ENCODE measurements at places on chromosomes 1 and 21. TPM values are rescaled to one million over a fixed set of nuclear protein-coding genes. Genes with fewer than 3 reads are reported as not detected.
A peak's percentile ranks its signal among the peaks of the same experiment; 100 is the strongest.

GRCh38 chr1:203797948-203798655 is 2.7 kb downstream of the ZBED6 start:
- no peak overlapping the region for H3K27ac ChIP-seq
- no peaks in the 10 kb centered on the region for H3K27me3 ChIP-seq
- peaks cover 23% of the 10 kb centered on the region for H3K4me1 ChIP-seq
- peaks cover 12% of the 10 kb centered on the region for H3K36me3 ChIP-seq

DNA sequence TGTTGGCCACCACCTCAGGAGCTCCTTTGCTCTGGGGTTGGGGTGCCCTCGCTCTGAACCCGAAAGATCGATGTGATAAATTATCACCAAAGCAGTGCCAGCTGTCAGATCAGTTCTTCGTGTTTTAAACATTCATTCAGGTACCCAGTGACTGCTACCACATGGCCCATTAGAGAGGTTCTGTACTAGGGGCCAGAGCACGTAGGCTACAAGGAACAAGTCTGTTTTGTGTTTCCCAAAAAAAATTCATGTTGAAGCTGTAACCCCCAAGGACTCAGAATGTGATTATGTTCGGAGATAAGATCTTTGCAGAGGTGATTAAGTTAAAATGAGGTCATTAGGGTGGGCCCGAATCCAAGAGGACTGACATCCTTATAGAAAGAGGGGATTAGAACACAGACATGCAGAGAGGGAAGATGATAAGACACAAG is 526.9 kb downstream of the NPHP4 start:
- no peaks in the 10 kb centered on the region for H3K36me3 ChIP-seq
- no peak overlapping the region for H3K27ac ChIP-seq
- DNase-seq = no peak
- H3K4me1 ChIP-seq = no peaks in the 10 kb centered on the region
- no peaks in the 10 kb centered on the region for H3K27me3 ChIP-seq

DNA sequence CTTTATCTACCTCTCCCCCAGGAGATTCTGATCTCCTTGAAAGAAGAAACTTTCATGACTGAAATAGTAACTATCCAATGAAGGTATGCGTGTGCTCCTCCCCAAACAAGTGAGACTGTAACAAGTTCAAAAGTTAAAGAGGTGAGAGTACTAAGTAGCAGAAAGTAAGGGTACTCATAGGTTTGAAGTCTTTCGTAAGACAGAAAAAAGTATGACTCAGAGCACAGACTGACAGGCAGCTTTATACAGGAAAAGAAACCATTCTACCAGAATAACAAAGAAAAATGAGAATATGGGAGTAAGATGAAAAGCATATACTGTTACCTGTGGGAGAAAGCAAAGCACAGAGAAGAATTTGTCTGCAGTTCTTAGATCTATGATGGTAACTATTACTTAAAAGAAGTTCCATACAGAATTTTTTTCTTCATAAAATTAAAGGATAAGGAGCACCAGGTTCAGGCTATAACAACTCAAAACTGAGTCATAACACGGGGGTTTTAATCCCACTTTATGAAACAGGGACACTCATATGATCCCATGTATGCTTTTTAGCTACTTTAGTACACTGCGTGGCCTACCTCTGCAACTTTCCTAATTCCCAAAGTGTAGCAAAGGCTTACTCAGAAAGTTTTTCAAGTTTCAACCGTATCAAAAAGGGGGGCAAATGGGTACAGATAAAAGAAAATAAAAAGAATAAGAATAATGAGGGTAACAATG is 52.0 kb downstream of the FOXJ3 start:
- no peak overlapping the region for H3K4me3 ChIP-seq
- no peaks in the 10 kb centered on the region for H3K27me3 ChIP-seq
- peak; percentile 45 for DNase-seq
- no peaks in the 10 kb centered on the region for H3K36me3 ChIP-seq
- no peak overlapping the region for H3K27ac ChIP-seq

- no peaks in the 10 kb centered on the region for H3K27me3 ChIP-seq
- H3K4me3 ChIP-seq = no peak overlapping the region
- no peak overlapping the region for H3K27ac ChIP-seq
- DNase-seq = no peak
These were observed 53.8 kb upstream of the LYPLAL1 start for GRCh38 chr1:219119839-219120238.

GRCh38 chr1:200780545-200781369 is 42.1 kb downstream of the CAMSAP2 start:
- H3K27me3 ChIP-seq = no peaks in the 10 kb centered on the region
- no peak overlapping the region for H3K27ac ChIP-seq
- DNase-seq = peak; percentile 59
- peaks cover 17% of the 10 kb centered on the region for H3K4me1 ChIP-seq
- no peak overlapping the region for H3K4me3 ChIP-seq

The AGT gene
- not detected for total RNA-seq

The PGBD5 gene
- total RNA-seq = not detected

The TTC13 gene
- 22.2 TPM for total RNA-seq

The PDZK1IP1 gene
- total RNA-seq = not detected

The KCNE2 gene
- total RNA-seq = not detected

The CFAP107 gene
- not detected for total RNA-seq

The CCDC185 gene
- total RNA-seq = not detected

The IL23R gene
- not detected for total RNA-seq
